ENCODE measurements at places on chromosomes 2 and 18.

GRCh38 chr2:226057914-226058313, 658.4 kb downstream of the NYAP2 start:
- DNase-seq: no peak

GRCh38 chr2:54867457-54867856, 144.0 kb downstream of the EML6 start:
- DNase-seq: no peak

- no peak for DNase-seq
Observed at GRCh38 chr2:237097911-237098702, 12.4 kb downstream of the COPS8 start.

DNA sequence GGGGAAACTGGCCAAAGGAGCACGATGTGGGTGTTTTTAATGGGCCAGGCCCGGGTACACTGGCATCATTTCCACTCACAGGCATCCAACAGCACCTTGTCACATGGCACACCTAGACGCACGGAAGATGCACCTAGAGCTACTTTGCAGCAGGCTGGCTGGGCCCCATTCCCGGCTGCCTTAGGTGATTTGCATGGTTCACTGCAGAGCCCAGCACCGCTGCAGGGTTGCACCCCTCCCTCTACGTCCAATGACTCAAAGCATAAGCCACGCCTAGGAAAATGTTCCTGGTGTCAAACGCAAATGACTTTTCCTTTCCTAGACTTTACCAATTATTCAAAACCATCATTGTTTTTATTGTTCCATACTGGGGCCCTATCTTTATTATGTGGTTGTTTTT, 222.9 kb downstream of the EIPR1 start:
- no peak for DNase-seq

DNA sequence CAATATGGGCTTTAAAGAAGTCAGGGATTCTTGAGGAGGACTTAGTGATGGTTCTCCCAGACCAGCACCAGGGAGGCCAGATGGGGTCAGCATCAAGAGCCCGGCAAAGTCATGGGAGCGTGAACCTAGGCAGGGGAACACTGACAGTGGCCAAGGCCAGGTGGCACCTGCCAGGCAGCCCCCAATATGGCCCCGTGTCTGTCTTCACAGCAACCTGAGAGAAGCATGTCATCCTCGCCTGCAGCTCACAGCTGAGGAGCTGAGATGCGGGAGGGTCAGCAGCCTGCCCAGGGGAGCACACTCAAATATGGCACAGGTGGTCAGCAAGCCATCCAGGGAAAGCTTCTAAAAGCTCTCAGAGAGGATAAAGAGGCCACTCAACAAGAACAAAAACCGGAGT, 105.7 kb upstream of the GPC1 start:
- no peak for DNase-seq

- DNase-seq: no peak
Observed at GRCh38 chr18:63192126-63192884, 127.3 kb downstream of the BCL2 start.

- no peak for DNase-seq
Observed at GRCh38 chr2:151522556-151522955, 112.9 kb downstream of the RIF1 start.

GRCh38 chr2:224099861-224100643, 61.0 kb upstream of the SERPINE2 start:
- DNase-seq: no peak

- no peak for DNase-seq
Observed at GRCh38 chr2:28036307-28036706, 145.8 kb downstream of the BABAM2 start.

DNA sequence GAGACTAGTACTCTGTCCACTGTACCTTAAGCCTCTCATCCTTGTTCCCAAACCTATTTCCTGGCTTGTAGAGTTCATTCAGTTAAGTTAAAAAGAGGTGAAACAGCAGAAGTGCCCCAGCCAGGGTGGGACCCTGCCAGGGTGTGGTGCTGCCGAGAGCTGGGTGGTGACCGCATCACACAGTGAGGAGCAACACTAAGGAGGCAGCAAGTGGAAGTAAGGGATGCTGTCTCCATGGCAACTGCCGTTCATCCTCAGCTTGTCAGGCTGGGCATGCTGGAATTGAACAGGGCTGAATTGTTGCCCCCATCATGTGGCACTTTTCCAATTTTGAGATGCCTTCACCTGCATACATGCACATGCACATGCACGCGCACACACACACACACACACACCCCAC, 77.0 kb downstream of the VSNL1 start:
- DNase-seq: no peak

- no peak for DNase-seq
Observed at GRCh38 chr2:101733257-101733993, 35.9 kb downstream of the MAP4K4 start.

DNA sequence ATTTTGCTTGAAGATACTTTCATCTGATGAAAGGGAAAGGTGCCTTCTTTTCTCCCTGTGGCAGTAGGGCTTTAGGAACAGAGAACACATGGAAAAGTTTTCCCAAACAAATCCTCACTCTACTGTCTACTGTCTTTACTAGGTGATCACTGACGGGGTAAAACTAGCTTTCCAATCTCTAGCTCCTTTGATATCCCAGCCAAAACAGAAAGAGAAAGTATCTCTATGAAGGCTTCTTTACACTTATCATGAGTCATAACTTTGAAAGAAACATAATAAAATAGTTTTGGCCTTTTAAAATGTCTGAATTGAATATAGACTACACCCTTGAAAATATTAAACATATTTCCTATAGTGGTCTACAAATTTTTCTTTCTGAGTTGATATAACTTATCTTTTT, 214.5 kb downstream of the DSEL start:
- DNase-seq: no peak

All from HEK293T (cell line).